Kidney tubule cell (primary cell): ENCODE measurements at places on chromosomes 13 and 19.

- peak; percentile 96 for DNase-seq
Measured at GRCh38 chr13:102798581-102799425, at the start of the genes BIVM and POGLUT2. Gene BIVM, plus strand, starts transcription at chr13:102799119. Its CDS starts 8,149 bp downstream, at chr13:102807268. Gene POGLUT2, minus strand, starts transcription at chr13:102798976. Its CDS starts 306 bp downstream, at chr13:102798670.

DNA sequence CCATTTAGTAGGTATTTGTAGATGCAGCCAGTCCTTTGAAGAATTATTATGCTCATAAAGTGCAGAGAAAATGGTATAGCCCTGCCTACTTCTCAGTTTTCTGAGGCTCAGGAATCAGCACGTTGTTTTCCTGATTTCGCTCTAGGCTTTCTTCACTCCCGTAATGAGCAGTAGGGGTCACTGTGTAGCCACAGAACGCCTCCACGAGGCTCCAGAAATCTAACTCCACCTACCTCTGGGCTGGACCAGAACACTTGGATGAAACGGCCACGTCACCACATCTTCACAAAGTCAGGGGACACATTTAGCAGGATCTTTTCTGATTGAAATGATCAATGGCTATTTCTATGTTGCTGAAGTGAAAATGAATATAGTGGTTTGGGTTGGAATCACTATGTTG is 49.8 kb upstream of the GTF3A start:
- peak; percentile 82 for DNase-seq

- DNase-seq, result no peak
Measured at GRCh38 chr13:26942184-26942583, 181.6 kb upstream of the GPR12 start.

DNA sequence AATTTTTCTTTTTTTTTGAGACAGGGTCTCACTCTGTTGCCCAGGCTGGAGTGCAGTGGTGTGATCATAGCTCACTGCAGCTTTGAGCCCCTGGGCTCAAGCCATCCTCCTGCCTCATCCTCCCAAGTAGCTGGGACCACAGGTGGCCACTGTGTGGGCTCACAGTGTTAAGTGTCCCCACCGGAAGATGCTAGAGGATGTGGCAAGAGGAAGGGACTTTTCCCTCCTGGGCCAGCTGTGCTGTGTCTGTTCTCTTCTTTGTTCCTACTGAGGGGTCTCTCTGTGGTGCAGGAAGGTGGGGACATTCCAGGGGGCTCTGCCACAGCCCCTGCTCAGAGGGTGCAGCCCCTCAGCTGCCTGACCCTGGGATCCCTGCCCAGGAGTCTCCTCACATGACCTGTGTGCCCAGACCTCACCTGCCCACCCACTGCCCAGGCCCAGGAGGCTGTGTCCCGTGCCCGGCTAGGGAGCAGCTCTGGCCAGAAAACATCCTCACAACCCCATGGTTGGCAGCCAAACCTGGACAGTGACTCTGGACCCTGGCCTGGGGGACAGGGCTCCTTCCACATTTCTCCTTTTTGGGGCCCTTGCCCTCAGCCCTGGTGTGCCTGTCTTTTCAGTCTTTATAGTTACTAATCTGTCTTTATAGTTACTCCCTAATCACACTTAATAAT is 14.4 kb upstream of the ANKRD10 start:
- DNase-seq, result no peak

- DNase-seq, result no peak
Measured at GRCh38 chr13:113448885-113449692, 4.2 kb downstream of the ADPRHL1 start.

DNA sequence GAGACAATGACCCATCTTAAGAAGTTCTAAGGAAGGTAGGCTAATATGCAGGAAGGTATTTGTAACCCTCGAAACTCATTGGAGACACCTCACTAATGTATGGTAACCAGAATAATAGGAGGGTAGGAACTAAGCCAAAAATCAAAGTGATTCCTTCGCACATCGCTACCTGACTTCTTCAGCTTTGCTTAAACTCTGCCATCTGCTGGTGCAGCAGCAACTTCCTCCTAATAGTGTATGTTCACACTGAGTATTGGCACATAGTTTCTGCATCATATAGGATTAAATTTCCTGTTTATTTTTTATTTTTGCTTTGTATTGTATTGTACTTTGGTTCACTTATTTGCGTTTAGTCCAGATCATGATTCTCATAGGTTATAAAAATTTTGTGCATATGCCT is 676.2 kb downstream of the GPC5 start:
- peak; percentile 21 for DNase-seq

DNA sequence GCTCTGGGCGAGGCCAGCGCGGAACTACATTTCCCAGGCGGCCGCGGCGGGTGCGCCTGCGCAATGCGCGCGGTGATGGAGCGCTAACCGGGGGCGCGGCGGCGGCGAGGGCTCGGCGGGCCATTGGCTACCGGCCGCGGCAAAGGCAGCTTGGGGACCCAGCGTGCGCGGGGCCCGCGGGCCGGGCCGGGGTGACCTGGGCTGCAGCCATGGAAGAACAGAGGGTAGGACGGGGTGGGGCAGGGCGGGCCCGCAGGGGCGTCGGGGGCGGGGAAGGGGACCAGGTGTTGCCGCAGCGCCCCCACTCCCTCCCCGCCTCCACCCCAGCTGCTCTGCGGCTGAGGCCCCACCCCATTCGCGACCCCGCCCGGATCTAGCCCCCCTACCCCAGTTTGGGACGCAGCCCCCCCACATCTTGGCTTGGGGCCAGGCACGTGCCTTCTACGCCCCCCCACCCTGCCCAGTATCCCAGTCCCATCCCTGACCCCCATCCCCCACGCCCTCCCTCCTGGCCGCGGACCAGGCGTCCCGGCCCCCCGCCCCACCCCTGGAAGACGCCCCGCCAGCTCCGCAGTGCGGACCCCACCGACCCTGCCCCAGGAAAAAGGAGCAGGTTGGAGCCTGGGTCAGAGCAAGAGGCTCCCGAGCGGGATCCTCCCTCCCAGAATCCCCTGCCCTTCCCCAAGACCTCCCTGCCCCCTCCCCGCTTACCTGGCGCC is at the start of gene FSD1:
Gene FSD1, plus strand, starts transcription at position 61 of the 719 bp plus-strand sequence. Its CDS starts 149 bp downstream, at position 210.
- DNase-seq, result peak; percentile 23

DNA sequence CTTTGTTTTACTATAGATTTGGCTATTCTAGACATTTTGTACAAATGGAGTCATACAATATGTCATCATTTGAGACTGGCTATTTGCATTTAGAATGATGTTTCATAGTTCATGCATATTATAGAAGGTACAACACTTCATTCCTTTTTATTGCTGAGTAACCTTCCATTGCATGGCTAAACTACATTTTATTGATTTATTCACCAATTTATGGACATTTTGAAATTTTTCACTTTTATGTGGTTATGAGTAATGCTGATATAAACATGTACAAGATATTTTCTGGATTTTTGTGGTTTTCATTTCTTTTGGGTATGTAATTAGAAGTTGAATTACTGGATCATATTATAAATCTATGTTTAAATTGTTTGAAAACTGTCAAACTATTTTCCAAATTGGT is 710.3 kb upstream of the SLITRK5 start:
- no peak for DNase-seq

GRCh38 chr19:13804830-13805683 is 9.8 kb downstream of the ZSWIM4 start:
- no peak for DNase-seq

DNA sequence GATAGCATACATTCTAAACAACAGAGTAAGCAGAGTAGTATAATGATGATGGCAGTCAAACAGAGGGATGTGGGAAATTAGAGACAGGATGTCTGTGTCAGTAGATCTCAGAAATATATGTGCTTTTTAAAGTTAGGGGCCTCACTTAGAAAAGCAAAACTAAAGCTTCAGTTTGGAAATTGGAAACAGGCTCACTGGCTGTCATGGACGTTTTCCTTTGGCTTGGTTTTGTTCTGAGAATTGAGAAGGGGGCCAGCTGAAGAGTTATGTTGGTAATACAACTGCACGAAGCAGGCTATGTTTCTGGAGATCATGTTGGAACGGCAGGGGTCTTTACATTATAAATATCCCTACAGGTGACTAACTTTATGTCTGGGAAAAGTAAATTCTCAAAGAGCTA is 261.3 kb downstream of the LMO7 start:
- DNase-seq, result no peak

- DNase-seq, result no peak
Measured at GRCh38 chr19:2561895-2562294, 86.0 kb downstream of the GADD45B start.

DNA sequence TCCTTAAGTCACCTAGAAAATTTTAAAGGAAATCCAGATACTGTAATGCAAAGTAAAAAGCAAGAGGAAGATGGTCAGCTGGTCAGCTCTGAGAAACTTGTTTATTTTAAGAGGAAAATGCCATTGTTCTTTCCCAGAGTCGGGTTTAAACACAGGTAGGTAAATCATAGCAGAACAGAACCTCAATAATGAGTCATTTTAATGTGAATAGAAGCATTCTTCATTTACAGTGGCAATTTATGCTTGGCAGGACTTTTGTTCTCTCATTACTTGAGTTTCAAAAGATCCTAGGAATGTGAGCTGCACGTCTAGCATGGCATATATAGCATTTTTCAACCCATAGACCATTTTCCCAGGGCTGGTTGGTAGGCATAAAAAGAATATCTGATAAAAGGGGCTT is 132.3 kb downstream of the LIG4 start:
- DNase-seq, result peak; percentile 67

- no peak for DNase-seq
Measured at GRCh38 chr13:86357106-86357505, 557.9 kb upstream of the SLITRK6 start.

- DNase-seq, result no peak
Measured at GRCh38 chr19:55489711-55490477, 1.7 kb downstream of the SSC5D start.

- DNase-seq, result no peak
Measured at GRCh38 chr13:35747594-35747993, 271.1 kb upstream of the MAB21L1 start.

DNA sequence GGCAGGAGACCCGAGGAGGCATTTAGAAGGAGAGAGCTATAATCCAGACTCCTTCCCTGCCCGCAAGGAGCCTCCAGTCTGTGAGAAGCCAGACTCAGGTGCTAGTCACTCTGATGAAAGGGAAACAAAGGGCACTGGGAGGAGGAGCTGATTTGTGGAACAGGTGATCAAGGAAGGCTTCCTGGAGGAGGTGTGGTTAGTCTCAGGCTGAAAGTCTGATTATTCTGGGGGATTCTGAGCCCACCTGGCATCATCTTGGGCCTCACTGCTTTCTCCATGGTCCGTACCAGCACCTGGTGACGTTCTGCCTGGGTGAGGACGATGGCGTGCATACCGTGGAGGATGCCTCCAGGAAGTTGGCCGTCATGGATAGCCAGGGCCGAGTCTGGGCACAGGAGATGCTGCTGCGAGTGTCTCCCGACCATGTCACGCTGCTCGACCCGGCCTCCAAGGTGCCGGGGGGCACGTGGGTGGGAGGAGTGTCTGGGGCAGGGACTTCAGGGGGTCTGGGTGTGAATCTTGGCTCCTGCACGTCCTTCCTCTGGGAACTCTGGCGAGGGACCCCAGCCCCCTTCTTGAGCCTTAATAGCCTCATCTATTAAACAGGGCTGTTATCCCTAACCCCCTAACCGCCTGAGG is 3.9 kb downstream of the EPS8L1 start:
- DNase-seq, result no peak

DNA sequence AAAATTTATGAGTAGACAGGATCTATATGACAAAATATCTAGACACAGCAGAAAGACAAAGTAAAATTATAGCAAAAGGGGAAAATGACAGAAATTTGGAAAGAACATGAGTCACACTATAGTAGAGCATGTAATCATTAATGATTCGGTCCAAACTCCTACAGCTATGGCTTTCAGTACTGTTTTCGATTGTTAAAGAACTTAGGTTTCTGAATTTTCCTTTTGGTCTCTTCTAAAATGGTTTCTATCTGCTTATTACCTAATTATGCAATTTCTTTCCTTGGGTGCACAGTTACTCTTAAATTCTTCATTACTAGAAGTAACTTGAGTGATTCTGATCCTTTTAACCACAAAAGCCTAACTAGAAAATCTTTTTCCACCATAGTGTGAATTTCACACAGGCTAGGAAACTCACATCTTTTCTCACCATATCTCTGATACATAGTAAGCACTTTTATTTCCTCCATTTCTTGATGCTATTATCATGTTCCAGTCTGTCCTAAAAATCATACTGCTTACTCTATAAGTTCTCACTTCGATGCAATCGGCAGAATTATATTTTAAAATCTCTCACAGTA is 1101.4 kb downstream of the PCDH9 start:
- DNase-seq, result no peak

- no peak for DNase-seq
Measured at GRCh38 chr13:70484931-70485330, 376.7 kb upstream of the KLHL1 start.

GRCh38 chr13:78998630-78999315 is 339.8 kb upstream of the OBI1 start:
- no peak for DNase-seq

- no peak for DNase-seq
Measured at GRCh38 chr13:100602493-100603111, 14.0 kb upstream of the GGACT start.

DNA sequence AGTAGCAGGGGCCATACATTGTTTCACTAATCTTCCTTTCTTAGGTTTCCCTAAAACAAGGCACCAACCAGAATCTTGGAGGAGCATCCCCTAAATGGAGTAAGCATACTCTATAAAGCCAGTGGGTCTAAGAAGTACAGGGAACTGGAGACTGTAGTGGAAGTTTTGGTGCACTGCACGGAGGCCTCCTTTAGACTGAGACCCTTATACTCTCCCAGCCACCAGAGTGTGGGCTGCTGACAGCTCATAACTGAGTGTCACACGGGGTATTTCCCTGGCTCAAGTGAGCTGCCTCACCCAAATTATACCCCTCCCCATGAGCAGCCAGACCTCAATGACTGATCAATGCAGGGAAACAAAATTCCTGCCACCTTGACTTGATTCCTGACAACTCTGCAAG is 349.5 kb downstream of the NDFIP2 start:
- no peak for DNase-seq

DNA sequence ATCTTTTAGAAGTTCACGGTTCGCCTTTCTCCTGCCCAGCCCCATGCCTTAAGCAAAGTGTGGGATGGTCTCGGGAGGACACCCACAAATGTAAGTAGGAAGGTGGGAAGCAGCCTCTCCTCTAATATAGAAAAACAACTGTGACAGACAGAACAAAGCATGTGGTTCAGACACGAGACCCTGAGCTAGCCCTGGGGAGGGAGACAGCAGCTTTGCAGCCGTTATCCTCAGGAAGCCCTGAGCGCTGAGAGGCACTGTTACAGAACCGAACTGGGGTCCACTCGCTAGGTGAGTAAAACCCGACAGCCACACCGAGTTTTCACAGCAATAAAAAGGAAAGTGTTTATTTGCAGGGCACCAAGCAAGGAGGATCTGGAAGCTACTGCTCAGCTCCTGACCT is 210.6 kb downstream of the UQCRFS1 start:
- no peak for DNase-seq

GRCh38 chr13:65725006-65725405 is 1505.1 kb downstream of the PCDH9 start:
- DNase-seq, result no peak

- DNase-seq, result peak; percentile 61
Measured at GRCh38 chr13:93700115-93700514, 473.5 kb downstream of the GPC6 start.

GRCh38 chr13:76813891-76814290 is 72.3 kb downstream of the KCTD12 start:
- DNase-seq, result peak; percentile 22

GRCh38 chr13:39210961-39211534 is 172.8 kb downstream of the NHLRC3 start:
- peak; percentile 23 for DNase-seq
